ENCODE measurements at places on chromosomes 6 and 20.
A peak's percentile ranks its signal among the peaks of the same experiment; 100 is the strongest.

GRCh38 chr6:108903796-108904195 is 55.6 kb downstream of the ARMC2 start:
- no peak for DNase-seq

DNA sequence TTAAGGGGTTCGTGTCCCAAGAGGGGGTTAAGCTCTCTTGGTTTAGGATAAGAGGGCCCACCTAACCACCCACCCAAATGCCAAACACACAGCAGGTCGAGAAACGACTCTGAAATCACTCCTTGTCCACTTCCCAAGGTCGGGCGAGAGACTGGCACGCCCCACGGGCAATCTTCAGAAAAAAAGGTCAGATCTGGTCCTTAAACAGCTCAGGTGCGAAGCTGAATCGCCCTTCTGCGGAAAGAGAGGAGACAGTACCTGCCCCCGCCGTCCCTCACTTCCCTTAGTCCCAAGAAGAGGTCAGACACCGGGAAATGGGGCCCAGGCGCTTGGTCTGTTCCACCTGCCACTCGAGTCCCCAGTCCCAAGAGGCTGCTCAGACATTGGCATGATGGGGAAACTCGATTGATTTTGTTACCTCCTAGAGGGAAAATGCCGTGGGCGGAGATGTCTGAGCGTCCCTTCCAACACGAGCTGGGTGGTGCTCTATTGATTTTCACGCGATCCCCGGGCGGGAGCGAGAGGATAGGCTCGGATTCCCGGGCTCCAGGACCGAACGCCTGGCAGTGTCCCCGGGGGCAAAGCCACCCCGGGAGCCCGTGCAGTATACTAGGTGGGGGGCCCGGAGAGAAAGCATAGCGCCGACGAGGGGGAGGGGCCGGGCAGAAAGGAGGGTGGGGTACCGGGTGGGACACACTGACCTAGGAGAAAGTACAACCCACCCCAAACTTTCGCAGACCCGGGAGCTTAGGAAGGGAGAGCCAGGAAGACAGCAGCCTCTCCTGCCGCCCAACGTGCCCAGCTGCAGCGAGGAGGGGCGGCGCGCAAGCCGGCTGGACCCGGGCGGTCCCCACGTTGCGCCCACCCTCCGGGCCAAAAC is 1.1 kb upstream of the SAMD5 start:
- no peak for DNase-seq

DNA sequence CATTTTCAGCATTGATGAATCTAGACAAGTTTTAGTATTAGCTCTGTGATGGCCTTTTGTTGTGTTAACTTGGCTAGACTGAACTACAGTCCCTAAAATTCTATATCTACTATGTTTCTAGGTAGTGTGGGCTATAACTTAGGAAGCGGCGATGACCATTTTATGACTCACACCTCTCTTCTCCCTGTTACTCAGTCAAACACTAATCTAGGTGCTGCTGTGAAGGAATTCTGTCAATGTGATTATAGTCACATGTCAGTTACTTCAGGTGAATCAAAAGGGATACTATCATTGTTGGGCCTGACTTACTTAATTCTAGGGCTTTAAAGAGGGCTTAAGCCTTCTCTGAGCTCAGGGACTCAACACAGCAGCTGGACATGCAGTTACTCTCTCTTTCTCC is 691.5 kb upstream of the MAP3K7 start:
- no peak for DNase-seq

DNA sequence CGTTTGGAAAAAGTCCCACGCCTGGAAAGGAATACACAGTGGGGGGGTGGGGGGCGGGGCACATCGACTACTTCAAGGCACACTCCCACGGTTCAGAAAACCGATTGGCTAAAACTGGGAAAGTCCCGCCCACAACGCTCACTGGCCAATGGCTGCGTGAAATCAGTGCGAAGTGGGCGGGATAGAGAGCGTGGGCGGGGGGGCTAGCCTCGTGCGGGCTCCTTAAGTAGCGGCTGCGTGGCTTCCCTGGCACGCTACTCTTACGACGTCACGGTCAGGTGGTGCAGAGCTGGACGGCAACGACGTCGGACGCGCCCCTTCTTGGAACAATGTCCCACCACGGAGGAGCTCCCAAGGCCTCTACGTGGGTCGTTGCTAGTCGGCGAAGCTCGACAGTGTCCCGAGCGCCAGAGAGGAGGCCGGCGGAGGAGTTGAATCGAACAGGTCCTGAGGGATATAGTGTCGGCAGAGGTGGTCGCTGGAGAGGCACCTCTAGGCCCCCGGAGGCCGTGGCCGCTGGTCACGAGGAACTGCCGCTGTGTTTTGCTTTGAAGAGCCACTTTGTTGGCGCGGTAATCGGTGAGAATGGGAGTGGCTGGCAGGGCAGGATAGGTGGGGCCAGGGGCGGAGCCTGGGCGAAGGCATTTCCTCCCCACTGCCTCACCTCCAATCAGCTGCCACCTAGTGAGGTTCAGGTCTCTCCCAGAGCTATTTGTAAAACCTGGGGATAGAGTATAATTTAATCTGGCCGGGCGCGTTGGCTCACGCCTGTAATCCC is at the start of gene DDX43:
TSS of gene DDX43 (plus strand) at position 252 of the 778 bp plus-strand sequence. CDS start at position 330, 78 bp downstream.
- DNase-seq, result peak; percentile 7

GRCh38 chr20:22502731-22503191 is 81.6 kb downstream of the FOXA2 start:
- no peak for DNase-seq

DNA sequence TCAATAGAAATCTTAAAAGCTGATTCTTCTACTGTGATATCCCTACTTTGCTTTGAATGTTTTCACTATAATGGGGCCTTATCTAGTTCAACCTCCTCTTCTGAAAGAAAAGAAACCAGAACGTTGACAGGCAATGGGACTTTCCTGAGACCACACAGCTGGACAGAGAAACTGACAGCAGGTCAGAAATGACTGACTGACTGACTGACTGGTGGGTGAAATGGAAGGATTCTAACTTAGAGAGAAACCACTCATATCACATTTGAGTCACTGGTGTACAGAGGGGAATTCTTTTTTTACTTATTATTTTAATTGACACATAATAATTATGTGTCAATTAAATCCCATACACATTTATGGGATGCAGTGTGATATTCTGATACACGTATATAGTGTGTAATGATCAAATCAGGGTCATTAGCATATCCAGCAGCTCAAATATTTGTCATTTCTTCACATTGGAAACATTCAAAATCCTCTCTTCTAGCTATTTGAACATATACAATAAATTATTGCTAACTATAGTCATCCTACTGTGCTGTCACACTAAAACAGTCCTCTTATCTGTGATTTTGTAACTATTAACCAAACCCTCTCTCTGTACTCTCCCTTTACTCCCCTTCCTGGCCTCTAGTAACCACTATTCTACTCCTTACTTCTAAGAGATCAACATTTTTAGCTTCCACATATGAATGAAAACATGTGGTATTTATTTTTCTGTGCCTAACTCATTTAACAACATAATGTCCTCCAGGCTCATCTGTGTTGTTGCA is 64.8 kb upstream of the NRSN1 start:
- DNase-seq, result no peak

- DNase-seq, result no peak
These were observed at the start of gene SLPI for GRCh38 chr20:45254383-45255262. Gene SLPI (minus strand): TSS chr20:45254564. CDS start chr20:45254543, 21 bp downstream.

GRCh38 chr20:42742926-42743325 is 446.8 kb downstream of the PTPRT start:
- no peak for DNase-seq

Measured in esophagus squamous epithelium (tissue), 5 donors.